Hepatocyte (in vitro differentiated cells): ENCODE measurements at places on chromosomes 6 and 20.
A peak's percentile ranks its signal among the peaks of the same experiment; 100 is the strongest.

- DNase-seq: peak; percentile 49
These were observed 417.1 kb downstream of the BCKDHB start for GRCh38 chr6:80523531-80523997.

DNA sequence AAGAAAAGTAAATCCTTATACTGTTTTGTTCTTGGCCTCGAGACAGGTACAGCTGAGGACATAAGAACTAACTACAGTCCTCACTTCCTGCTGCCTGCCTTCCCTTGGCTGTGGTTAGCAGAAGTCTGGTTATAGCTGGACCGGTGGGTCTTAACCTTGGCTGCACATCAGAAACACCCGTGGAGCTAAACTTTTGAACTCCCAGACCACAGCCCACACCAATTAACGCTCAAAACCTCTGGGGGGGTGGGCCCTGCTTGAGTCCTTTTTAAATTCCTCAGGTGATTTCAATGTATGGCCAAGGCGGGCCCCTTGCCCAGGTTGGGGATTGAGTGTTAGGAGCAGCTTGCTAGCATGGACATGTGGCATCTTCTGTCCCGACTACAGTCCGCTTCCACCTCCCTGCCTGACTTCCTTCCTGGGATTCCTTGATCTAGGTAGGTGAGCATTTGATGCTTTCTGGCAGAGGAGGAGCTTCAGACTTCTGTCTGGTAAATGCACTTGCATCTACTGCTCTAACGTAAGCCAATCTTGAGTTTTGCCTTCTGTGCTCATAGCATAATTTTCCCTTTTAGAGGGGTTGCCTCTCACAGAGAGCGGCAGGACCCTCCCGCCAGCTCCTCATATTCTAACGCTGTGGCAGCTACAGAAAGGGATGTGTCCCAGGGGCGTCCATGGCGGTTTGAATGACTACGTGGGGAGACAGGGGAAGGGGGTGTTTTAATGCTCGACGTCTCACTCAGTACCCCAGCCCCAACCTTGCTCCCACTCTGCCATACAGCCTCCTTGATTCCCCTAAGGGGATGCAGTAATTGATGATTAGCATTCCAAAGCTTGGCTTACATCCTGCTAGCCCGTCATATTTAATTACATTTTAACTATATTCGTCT, 390.1 kb downstream of the ZFAND3 start:
- DNase-seq: no peak

GRCh38 chr6:87089135-87089534, 5.8 kb downstream of the CGA start:
- DNase-seq: no peak

GRCh38 chr6:28208111-28208659, 16.9 kb upstream of the ZSCAN9 start:
- DNase-seq: no peak
